ENCODE measurements at places on chromosomes 2 and 18. TPM values are rescaled to one million over a fixed set of nuclear protein-coding genes. Genes with fewer than 3 reads are reported as not detected.

ASAP2 gene
- 14.1 TPM for polyA plus RNA-seq

GRCh38 chr2:185137700-185138099 is 539.4 kb downstream of the ZNF804A start:
- no peak for DNase-seq

DNA sequence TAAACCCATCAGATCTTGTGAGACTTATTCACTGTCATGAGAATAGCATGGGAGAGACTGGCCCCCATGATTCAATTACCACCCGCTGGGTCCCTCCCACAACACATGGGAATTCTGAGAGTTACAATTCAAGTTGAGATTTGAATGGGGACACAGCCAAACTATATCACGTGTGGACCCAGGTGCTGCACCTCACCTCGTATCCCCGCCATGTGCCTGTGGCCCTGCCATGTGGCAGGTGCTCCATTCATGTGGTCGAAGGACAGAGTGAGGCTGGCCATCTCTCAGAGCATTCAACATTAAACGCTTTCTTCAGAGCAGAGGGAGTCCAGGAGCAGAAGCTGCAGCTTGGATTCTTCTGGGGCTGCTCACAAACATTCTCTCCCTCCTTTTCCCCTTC is 32.3 kb downstream of the MROH2A start:
- DNase-seq = no peak

DNA sequence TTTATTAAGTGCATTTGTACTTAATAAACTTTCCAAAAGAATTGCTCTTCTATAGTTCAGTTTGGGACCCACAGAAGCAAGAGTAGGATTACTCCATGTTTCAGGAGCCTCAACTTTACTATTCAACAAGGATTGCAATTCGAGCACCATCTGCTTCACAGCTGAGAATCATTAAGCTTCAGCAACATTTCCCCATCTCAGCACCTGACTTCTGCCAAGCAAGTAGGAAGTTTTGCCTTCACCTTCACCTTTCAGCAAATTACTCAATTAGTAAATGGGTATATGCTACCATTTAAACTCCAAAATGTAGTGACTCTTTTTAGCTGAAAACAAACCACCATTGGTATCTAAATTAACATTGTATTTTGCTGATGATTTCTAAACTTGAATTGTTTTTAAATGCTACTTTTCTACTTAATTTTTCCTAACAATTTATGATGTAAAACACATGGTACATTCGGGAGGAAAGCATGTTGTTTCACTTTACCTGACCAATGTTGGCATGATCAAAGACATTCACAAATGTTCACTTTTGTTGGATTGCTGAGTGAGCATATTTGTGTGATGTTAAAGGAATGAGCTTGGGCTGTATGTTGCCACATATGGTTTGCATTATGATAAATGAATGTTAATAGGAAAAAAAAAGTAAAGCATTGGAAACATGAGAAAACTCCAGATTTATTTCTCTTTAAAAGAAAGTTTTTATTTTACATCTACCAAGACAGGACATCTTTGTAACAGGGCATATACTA is 159.2 kb downstream of the GULP1 start:
- DNase-seq = peak; percentile 20

GRCh38 chr2:19256121-19256601 is 102.3 kb downstream of the OSR1 start:
- peak; percentile 66 for DNase-seq

DNA sequence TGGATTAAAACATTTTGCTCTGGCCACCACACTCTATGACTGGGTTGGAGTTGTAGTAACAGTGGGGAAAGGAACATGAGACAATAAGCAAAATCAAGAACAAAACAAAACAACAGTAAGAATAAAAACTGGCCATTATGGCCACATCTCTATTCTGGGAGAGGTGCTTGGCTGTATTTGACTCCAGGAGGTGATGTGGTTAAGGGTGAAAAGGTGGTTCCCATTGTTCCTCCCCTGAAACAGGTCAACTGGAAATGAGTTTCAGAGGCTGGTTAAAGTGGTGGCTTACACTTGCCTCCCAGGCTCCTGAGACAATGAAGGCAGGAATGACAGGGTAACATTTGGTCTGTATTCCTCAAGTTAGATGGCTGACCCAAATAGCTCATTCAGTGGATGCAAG is 67.3 kb upstream of the FANCL start:
- no peak for DNase-seq

NTSR2 gene
- polyA plus RNA-seq = not detected

DNA sequence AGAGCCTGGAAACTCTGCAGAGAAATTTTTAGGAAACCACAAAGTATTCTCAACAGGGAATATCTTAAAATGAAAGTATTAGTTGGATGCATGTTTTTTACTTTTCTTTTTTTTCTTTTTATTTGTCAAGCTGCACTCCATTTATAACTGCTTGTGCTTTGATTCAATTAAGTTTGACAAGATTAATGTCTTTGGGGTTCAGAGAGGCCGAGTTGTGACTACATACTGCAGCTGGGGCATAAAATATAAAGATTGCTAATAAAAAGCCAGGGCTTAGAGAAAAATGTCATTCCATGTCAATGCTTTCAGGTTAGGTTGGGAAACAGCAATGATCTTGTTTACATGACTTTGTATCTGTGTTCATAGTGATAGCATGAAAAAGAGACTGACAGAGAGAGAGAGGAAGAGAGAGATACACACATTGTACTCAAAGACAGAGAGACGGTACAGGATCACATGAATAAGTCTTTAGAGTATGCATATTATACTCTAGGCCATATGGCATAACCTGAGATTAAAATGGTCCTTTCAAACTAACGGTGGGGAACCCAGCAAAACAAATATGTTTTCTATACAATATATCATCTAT is 1022.3 kb upstream of the CNTNAP5 start:
- no peak for DNase-seq

- DNase-seq = no peak
Observed at GRCh38 chr18:9466846-9467245, 8.5 kb upstream of the RALBP1 start.

GRCh38 chr2:101770726-101771125 is 73.2 kb downstream of the MAP4K4 start:
- no peak for DNase-seq

DSG1 gene
- polyA plus RNA-seq = not detected

Data from BJ (cell line).